ENCODE measurements at places on chromosomes 5 and 9.

- no peak for DNase-seq
These were observed 213.4 kb downstream of the MARCHF11 start for GRCh38 chr5:15966066-15966640.

DNA sequence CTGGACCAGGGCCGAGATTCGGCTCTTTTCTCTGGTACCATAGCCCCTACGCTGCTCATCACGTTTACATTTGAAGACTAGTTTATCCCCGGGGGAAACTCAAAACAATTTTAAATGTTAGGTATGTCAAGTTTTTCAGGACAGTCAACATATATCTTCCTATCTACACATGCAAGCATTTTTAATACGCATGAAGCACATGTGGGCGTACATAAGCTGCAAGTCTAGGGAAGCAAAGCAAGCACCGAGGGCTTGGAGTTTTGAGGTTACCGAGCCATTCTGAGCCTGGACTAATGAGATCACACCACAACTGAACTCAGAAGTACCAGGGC lies 154.4 kb downstream of the AUH start:
- DNase-seq = no peak

DNA sequence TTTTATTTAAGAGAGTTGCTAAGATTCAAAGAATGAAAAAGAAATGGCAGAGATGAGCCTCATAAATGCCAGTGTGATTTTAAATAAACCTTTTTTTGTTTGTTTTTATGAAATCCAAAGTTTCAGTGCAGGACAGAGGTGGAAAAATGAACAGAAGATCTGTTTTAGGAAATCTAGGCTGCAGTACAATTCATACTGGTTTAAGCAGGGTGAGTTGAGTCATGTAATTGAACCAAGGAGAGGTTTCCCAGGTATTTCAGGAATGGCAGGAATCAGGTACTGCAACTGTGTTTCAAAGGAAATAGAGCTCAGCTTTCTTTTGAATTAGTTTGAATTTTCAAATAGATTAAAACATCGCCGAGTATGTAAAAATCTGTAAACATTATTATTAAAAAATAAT lies 3.0 kb upstream of the ANKRD31 start:
- no peak for DNase-seq

- no peak for DNase-seq
These were observed 42.9 kb downstream of the UNC5A start for GRCh38 chr5:176853151-176853778.

DNA sequence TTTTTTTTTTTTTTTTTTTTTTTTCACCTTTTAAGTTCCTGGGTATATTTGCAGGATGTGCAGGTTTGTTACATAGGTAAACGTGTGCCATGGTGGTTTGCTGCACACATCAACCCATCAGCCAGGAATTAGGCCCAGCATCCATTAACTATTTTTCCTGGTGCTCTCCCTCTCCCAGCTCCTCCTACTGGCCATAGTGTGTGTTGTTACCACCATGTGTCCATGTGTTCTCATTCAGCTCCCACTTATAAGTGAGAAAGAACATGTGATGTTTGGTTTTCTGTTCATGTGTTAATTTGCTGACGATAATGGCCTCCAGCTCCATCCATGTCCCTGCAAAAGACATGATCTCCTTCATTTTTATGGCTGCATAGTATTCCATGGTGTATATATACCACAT lies 350.5 kb downstream of the MAN2A1 start:
- no peak for DNase-seq
